OCI-LY7 (cell line): ENCODE measurements at places on chromosomes 11 and 22.
A peak's percentile ranks its signal among the peaks of the same experiment; 100 is the strongest.

GRCh38 chr11:55956521-55956920 is 13.2 kb downstream of the OR10AG1 start:
- no peak for DNase-seq

DNA sequence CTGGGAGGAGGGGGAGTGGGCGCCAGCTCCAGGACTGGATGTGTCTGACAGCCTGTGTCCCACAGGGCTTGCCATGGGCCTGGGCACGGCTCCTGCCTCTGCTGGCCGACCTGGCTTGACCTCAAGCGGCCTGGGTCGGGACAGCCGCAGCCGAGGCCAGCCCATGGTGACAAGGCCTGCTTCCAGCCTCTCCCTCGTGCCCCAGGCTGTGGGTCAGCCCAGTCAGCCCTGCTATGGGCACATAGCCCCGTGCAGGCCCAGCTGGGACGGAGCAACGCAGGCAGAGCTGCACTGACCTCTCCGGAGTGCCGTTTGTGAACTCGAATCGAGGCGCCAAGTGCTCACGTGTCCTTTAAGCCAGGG is 17.9 kb downstream of the OSBPL5 start:
- no peak for DNase-seq

- DNase-seq = no peak
Observed at GRCh38 chr11:36452236-36452940, 57.7 kb downstream of the TRAF6 start.

DNA sequence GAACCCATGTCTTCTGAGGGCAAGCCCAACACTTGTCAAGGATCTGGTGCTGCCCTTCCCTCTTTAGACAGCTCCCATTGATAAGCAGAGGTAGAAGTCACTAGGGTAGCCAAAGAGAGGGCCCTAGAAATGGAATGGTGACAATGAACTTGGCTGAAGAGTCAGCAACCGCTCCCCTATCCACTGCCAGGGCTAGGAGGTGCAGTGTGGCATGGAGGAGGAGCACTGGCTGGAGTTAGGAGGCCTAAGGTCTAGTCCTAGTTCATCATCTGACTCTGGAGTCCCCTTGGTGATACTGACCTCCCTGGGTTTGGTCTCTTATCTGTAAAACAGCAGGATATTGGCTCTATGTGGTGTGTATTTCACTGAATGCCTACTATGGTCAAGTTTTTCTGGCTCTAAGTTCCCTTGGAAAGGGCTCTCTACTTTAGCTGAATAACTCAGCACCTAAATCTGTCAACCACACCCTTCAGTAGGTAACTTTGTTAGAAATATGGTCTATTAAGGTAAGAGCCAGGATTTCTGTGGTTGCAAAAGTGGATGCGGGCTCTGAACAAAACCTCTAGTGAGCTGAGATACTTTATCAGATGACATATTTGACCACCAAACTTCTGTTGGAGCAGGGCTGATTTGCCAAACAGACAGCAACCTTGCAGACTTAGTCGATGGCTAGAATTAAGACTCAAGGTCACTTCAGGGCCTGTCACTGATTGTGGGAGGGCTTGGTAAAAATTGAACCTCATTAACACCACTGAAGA is 10.5 kb downstream of the TIMP3 start:
- no peak for DNase-seq

DNA sequence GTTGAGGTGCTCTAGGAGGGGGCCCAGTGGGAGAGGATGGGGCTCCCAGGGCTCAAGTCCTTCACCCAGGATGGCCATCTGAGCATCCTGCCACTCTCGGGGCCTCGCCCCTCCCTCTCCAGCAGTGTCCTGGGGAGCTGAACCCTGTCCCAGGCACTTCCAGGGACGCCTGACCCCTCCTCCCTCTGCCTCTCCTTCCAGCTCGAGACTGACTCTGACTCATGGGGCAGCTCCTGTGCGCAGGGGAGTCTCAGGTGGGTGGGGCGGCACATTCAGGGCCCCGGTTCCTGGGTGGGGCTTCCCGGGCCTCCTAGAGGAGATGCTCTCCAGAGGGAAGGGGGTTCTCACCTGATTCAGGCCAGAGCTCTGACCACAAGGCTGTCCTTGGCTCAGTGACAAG is 77.1 kb upstream of the IGLL5 start:
- DNase-seq = no peak

DNA sequence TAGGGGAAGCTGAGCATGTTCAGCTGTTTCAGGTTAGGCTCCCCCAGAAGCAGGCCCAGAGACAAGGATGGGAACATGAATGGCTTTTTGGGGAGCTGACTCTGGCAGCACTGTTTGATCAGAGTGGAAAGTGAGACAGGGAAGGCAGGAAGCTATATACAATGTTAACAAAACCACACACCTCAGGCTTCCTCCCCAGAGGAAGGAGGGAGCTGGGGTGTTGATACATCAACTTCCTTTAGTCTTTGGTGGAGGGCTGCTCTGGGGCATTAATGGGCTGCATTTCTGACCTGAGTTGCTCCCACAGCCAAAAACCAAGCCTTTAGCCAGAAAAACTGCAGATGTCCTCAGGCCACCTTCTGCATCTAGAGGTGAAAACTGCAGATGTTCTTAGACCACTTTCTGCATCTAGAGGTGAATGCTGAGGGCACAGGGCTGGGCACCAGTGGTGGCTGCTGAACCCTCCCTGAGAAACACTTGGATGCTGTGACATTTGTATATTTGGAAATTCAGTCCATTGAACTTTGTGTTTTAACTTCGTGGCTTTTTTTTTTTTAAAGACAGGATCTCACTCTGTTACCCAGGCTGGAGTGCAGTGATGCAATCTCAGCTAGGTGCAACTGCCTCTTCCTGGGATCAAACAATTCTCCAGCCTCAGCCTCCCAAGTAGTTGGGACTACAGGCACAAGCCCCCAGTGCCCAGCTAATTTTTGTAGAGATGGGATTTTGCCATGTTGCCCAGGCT is 49.9 kb downstream of the KIAA1671 start:
- DNase-seq = no peak

DNA sequence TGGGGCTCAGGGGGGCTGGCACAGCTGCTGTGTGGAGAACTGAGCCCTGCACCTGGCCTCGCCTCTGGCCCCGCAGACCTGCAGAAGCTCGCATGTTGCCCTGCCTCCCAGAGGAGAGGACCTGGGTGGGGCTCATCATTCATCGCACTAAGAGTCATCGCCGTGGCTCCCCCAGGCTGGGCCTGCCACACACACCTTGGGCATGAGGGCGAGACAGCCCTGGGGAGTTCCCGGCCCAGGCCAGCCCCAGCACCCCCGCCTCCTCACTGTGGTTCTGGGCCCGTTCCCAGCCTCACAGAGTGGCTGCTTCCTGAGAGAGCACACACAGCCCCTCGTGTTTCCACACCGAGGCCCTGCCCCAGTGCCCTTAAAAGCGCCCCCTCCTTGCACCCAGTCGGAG is 694.6 kb downstream of the TBC1D22A start:
- DNase-seq = no peak

DNA sequence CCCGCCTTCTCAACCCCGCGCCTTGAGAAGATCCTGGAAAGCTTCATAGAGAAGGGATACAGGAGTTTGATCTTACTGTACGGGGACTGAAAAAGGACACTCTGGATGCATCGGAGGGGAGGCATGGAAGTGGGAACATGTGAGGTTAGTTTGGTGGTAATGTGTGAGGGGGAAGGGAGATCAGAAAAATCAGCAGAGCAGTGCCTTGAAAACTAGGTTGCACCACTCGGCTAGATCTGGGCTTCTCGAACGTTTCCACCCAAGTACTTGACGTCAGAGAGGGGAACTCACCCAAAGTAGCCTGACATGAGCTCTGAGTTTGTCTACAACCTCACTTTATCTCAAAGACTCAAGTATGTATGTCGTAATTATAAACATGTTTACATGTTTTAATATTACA is 14.5 kb downstream of the USP35 start:
- DNase-seq = no peak

DNA sequence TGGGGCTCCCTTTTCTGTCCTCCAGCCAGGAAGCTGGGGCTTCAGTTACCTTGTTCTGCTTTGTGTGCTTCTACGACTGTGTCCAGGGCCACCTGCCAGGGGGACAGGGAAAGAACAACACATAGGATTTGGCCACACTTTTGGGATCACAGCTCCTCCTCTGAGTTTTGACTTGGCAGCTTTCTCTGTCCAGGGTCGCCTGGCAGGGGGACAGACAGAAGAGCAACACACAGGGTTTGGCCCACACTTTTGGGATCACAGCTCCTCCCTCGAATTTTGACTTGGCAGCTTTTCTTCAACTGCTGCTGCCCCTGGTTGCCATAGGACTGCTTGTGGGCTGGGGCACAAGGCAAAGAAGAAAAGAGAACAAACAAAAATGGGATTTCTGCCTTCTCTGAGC is 19.1 kb downstream of the INCENP start:
- DNase-seq = no peak

GRCh38 chr22:46638601-46639431 is 18.6 kb downstream of the GRAMD4 start:
- no peak for DNase-seq

DNA sequence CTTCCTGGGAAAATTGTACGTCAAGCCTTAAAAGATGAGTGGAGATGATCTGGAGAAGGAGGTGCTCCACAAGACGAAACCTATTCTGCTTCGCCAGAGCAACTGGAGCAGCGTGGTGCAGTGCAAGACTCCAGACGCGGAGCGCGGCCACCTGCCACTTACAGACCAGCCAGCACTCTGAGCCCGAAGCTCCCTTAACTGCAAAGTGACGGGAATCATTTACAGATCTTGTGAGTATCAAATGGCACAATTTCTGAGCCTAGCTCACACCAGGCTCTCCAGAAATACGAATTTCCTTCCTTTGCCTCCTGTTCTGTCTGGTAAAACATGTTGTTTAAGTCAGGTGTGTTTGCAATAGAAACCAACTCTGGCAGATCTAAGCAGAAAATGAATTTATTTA is 369.3 kb downstream of the CADM1 start:
- no peak for DNase-seq

GRCh38 chr11:3833449-3833848 is 7.3 kb downstream of the RHOG start:
- DNase-seq = no peak

DNA sequence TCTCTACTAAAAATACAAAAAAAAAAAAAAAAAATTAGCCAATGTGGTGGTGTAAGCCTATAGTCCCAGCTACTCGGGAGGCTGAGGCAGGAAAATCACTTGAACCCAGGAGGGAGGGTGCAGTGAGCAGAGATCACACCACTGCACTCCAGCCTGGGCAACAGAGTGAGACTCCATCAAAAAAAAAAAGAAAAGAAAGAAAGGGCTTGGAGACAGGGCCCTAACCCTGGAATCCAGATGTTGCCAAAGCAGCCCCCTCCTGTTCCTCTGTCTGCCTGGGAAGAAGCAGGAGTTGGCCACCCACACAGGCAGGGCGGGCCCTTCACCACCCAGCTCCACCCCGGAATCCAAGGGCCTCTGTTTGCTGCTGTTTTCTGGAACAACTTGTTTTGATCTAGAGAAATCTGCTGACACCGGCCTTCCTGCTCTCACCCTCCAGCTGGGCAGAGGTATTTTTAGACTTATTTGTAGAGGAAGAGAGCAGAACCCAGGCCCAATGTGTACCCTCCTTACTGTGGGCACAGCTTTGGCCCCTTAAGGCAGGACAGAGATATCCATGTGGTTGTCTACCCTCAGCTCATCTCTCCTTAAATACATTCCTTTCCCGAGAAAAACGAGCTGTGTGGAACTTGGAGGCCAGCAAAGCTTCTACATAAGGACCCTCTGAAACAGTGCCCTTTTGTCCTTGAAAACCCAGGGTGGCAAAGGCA is 2.7 kb upstream of the NEAT1 start:
- DNase-seq = peak; percentile 75

DNA sequence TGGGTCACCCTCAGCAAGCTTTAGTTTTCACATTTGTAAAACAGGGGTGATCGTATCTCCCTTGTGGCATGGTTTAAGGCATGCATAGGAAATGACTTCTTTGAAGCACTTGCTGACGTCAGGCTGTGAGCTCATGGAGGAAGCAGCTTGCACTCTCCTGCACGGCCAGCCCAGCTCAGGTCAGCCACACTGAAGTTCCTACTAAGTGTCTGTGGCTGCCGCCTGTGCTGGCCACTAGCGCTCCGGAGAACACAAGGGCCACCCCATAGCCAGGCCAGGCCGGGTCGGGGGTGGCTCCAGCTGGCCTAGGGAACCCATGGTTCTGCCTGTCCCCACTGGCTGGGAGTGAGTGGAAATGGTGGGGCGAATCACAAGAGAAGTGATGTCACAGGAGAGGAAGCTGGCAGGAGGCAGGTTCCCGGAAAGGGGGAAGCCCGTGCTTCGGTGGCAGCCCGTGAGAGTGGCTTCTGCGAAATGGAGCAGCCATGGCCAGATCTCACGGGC is 28.2 kb downstream of the KCTD17 start:
- DNase-seq = no peak

DNA sequence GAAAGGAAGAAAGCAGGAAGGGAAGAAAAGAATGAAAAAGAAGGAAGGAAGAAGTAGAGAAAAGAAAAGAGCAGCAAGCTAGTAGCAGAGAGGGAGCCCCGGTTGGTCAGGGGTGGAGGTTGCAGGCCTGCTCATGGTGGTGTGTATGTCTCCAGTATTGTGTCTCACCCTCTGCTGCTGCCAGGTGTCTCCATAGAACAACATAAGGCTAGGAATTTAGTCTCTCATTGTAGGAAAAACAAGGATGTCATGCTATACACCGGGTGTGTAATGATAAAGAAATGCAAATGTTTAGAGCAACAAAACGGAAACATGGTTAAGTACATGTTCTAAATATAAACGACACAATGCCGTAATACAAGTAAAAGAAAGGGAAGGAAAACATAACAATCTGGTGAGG is 342.5 kb downstream of the NTM start:
- no peak for DNase-seq

- no peak for DNase-seq
Observed at GRCh38 chr11:74680035-74680671, 51.1 kb downstream of the CHRDL2 start.

DNA sequence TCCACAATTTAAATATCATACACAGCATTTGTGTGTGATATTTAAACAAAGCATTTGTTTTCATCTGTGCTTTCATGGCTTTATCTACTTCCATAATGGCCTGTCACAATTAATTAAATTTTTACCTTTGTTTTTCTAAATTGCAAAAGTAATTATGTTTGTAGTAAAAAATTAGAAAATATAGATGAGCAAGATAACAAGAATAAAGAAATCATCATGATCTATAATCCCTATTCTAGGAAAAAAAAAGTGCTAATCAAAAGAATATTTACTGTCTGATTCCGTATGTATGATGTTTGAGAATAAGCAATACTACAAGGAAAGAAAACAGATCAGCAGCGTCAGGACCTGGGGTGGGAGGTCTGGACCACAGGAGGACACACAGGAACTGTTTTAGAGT is 149.9 kb downstream of the NCAM1 start:
- DNase-seq = no peak

GRCh38 chr11:70804139-70804837 is 406.0 kb downstream of the CTTN start:
- no peak for DNase-seq
